HCEC 1CT (cell line): ENCODE measurements at places on chromosomes 2 and 18.

DNA sequence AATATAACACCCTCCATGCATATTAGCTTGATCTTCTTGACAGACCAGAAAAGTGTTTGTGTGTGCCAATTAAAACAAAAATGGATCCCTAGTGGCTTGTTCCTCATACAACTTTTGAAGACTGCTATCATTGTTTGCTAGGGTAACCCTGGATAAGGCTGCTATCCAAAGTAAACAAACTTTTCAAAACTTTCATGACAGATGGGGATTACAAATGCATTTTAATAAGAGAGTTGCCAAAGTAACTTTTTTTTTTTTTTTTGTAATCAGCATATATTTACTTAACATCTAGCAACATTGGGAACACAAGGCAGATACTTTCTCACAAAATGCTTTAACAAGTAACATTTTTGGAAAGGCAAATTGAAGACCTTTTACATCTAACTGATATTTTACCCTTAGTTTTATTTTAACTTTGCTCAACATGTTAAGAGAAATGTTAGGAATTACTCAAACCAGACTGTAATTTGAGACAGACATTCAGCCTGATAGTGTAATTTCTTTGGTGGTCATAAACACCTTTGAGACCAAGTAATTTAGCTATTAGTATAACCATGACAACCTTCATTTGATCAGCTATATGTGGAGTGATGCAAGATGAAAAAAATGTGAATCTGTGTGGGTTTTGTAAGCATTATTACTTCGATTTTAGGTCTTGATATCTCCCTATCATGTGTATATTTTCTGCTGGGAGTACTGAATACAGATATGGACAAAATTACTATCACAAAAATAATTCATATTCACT lies 300.9 kb downstream of the ARHGAP15 start:
- peak; percentile 18 for DNase-seq

GRCh38 chr2:26224095-26224494 lies 20.3 kb downstream of the HADHA start:
- DNase-seq, result no peak

GRCh38 chr18:25517881-25518715 lies 166.1 kb upstream of the ZNF521 start:
- DNase-seq, result no peak

DNA sequence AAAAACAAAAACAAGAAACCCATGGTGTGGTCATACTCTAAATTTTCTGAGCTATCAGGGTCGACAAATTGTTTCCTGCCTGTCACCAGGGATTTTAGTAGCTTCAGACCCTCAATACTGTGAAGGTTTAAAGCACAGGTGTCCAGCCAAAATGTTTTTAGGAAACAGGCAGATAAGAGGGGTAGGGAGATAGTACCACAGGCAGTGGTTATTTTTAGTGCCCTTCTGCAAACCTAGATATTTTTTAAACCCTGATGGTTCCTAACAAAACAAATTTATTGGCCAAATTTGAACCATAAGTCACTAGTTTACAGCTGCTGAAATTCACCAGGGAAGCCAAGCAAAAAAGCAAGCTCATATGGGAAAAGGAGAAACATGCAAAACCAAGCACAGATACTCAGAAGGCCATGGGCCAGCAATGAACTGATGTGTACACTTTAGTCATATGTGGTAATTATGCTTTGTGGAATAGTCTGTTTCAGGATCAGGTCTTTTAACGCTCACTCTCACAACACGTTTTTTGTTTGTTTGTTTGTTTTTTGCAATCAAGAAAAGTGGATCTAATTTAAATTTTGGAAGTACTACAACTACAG lies 156.8 kb upstream of the STK17B start:
- no peak for DNase-seq

DNA sequence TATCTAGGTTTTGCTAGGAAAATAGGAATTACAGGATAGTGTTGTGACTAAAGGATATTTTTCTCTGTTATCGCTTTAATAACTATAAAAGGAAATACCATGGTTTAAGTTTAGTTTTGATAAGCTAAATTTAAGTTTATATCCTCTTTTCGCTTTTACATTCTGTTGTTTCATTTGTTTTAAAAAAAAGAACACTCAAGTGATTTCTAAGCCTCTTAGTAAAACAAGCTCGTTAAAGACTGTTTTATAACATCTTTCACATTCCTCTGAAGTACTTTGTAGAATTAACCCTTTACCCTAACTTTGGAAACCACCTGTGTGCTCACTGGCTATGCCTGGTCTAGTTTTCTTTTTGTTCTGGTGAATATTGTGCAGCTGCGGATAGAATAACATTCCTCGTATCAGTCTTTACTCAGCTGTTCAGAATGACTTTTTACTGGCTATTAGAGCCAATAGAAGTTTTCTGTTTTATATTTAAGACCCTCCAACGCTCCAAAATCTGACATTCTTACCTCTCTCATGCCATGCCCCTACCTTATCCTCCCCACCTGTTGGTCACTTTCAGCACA lies 183.1 kb downstream of the PTPRM start:
- no peak for DNase-seq

GRCh38 chr2:201344663-201345366 lies 12.3 kb downstream of the FLACC1 start:
- no peak for DNase-seq

- peak; percentile 17 for DNase-seq
These were observed 374.8 kb upstream of the TRIB2 start for GRCh38 chr2:12341920-12342319.

DNA sequence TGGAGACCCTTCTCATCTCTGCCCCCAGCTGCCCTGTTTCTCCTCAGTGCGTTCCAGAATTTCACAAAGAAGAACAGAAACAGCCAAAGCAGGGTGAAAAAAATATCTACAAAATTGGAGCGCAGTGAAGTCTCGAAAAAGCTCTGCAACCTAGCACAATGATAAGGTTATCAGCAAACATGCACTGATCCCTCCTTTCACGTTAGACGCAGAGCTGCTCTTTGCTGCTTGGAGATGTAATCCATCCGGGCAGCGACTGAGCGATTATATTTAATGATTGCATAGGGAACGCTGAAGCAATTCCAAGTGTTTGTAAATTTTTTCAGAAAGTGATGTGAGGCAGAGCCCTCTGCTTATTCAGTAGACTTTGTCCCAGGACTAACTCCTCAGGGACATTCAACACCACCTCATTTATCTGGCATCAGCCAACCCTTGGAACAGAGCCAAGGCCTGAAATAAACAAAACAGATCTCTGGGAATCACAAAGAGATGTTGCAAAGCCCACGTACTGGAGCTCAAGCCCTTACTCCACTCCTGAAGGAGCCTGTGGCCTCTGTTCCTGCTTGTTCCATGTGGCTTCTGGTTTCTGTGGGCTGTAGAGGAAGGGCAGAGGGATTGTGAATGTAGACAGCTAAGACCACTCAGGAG lies 172.6 kb upstream of the BCL2L11 start:
- DNase-seq, result no peak

GRCh38 chr2:136075476-136075875 lies 42.5 kb downstream of the CXCR4 start:
- no peak for DNase-seq

- no peak for DNase-seq
These were observed 129.8 kb downstream of the CTIF start for GRCh38 chr18:48668466-48669179.

GRCh38 chr2:148614322-148615049 lies 30.1 kb upstream of the EPC2 start:
- DNase-seq, result peak; percentile 11
